ENCODE measurements at places on chromosomes 2 and 18. TPM values are rescaled to one million over a fixed set of nuclear protein-coding genes. Genes with fewer than 3 reads are reported as not detected.

DNA sequence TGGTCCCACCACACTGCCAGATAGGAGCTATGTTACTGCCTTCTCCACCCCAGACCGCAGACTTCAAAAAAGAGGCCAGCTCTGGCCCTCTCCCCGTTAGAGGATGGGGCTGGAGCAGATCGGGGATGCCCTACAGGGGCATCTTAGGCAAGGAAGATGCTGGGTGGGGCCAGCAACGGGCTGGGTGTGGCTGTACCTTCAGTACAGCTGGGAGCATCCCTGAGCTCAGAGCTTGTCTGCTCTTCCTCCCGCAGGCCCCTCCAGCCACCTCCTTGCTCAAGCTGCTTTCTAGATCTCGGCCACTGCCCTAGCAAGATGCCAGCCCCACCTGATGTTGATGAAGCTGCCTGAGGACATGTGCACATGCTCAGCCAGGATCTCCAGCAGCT, 9.8 kb downstream of the PTPRN start:
- no peak for DNase-seq

- no peak for DNase-seq
Measured at GRCh38 chr2:63580651-63581297, 7.5 kb downstream of the WDPCP start.

SCLY gene
- 11.5 TPM for total RNA-seq

NFATC1 gene
- 16.8 TPM for total RNA-seq

VWC2L gene
- total RNA-seq = not detected

GRCh38 chr2:179521944-179522343, 257.3 kb upstream of the SESTD1 start:
- no peak for DNase-seq

GRCh38 chr18:54388203-54389142, 30.8 kb downstream of the C18orf54 start:
- DNase-seq = no peak

- DNase-seq = peak; percentile 20
Measured at GRCh38 chr2:165776013-165776412, 18.0 kb downstream of the GALNT3 start.

GRCh38 chr2:16890081-16890480, 224.4 kb upstream of the CYRIA start:
- DNase-seq = no peak

COL4A3 gene
- total RNA-seq = 3.5 TPM

- no peak for DNase-seq
Measured at GRCh38 chr2:190888449-190888848, 7.8 kb downstream of the GLS start.

- no peak for DNase-seq
Measured at GRCh38 chr18:32425466-32425865, 45.2 kb downstream of the GAREM1 start.

DTYMK gene
- 26.0 TPM for total RNA-seq

- DNase-seq = no peak
Measured at GRCh38 chr2:213232649-213233437, 51.4 kb upstream of the SPAG16 start.

GRCh38 chr2:82507657-82508056, 1951.4 kb downstream of the SUCLG1 start:
- DNase-seq = no peak

- no peak for DNase-seq
Measured at GRCh38 chr2:124610866-124611265, 585.8 kb downstream of the CNTNAP5 start.

DNA sequence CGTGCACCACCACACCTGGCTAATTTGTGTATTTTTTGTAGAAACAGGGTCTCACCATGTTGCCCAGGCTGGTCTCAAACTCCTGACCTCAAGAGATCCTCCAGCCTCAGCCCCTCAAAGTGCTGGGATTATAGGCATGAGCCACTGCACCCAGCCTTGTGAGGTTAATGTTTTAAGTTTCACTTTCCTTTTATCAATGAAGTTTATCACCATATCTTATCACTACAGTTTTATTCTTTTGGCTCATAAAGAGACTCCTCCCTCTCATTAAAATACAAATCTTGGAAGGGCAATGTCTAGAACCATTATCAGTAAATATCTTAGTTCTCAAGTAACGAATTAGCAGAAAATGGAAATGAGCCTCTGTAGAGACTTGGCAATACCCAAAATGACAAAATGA, 173.8 kb downstream of the BCL11A start:
- no peak for DNase-seq

NEB gene
- total RNA-seq = 7.3 TPM

GRCh38 chr2:225766431-225766830, 366.9 kb downstream of the NYAP2 start:
- no peak for DNase-seq

DNA sequence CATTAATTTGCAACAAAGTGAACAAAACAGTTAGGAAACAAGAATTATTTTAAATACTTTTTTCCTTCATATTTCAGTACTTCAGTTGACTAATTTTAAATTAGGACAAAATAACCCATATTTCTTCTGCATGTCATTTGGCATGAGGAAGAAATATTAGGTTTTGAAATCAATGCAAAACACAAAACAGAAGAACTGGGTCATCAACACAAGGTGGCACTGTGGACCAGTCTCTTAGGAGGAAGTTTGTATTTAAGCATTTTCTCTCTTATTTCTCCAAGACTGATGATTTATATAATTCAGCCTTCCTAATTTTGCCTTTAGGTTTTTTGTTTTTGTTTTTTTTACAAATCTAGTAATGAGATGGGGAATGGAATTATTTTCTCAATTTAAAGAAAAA, 352.8 kb upstream of the KCNH7 start:
- DNase-seq = no peak

DLX2 gene
- 0.45 TPM for total RNA-seq

- peak; percentile 7 for DNase-seq
Measured at GRCh38 chr2:84458551-84459017, 496 bp downstream of the SUCLG1 start.

- DNase-seq = no peak
Measured at GRCh38 chr18:13660510-13660909, 65.8 kb downstream of the FAM210A start.

DNA sequence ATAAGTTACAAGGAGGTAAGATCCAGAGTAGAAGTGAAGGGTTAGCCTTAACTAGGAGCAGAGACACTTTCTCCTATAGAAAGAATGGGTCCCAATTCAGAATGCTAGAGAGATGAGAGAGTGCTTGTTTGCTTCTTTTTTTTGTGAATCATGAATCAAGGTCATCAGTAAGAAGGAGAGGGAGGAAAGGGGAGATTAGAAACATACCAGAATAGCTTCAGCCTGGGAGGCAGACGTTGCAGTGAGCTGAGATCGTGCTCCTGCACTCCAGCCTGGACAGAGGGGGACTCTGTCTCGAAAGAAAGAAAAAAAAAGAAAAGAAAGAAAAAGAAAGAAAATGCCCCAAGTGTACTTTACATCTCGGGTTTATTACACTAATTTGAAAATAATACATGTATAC, 55.8 kb upstream of the SLC35F5 start:
- no peak for DNase-seq

GRCh38 chr18:56997200-56997599, 149.7 kb upstream of the BOD1L2 start:
- no peak for DNase-seq

TWSG1 gene
- 32.2 TPM for total RNA-seq

GRCh38 chr2:66445925-66446871, 11.3 kb downstream of the MEIS1 start:
- no peak for DNase-seq

DNA sequence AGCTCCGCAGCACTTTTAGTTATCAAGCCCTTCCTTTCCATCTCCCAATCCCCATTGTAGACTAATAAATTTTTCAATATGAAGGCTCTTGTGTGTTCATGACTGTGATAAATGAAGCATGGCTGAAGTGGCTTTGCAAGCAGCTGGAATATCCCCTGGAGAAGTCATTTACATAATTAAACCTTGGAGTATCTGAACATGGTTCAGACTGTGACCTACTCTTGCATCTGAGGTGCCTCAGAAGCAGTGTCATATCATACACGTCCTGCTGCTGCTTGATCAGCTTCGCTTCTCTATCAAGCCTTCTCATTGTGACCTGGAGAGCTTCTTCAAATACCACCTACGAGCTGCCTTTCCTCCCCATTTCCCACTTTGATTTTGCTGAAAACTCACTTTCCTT, 48.4 kb upstream of the ZNF397 start:
- DNase-seq = no peak

DNA sequence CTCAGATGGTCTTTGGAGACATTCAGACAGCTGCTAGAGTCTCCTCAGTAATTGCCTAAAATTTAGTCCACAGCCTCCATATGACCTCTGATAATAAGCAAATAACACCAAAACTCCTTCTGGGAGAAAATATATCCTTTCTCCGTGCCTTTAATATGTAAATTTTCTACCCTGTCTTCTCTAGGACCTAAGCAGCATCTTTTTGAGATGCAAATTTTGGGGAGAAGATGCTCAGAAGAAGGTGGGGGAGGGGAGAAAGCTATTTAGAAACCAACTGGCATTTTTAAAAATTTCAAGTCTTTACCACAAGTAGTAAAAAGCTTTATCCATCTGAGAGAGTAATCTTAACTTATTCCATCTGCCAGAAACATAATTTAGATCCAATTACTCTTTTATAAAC, 120.4 kb upstream of the MSH6 start:
- no peak for DNase-seq

DNA sequence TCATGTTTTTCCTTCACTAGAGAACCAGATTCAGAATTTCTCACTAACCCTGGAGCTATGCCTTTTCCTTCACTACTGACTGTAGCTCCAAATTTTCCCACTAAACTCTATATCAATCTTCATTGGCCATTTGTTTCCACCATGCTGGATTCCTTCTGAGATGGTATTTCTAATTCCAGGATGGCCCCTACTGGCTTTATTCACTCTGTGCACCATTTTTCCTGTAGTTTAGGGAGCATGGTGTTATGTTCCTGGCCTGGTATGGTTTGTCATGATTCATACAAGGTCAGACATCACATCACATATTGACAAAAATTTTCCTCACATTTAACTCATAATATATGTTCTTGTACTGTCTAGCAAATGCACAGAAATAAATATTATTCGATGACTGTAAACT, 229.2 kb upstream of the TFPI start:
- DNase-seq = no peak

DNA sequence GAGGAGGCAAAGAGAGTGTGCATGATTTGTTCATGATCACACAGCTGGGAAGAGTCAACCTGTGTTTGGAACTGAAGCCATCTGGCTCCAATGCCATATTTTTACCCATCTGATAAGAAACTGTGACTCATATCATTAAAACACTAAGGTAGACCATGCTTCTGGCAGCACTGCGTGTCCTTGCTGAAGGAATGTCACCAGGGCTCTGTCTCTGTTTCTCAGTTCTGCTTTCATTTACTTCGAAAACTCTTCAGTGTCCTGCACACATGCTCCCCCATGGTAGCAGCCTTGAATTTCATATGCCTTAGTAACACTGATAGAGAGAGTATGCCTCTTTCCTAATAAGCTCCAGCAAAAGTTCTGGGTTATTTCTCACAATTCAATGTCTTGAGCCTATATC, 830.4 kb downstream of the DCDC2C start:
- peak; percentile 19 for DNase-seq

GRCh38 chr2:227855440-227855839, 16.0 kb upstream of the DAW1 start:
- no peak for DNase-seq

DNA sequence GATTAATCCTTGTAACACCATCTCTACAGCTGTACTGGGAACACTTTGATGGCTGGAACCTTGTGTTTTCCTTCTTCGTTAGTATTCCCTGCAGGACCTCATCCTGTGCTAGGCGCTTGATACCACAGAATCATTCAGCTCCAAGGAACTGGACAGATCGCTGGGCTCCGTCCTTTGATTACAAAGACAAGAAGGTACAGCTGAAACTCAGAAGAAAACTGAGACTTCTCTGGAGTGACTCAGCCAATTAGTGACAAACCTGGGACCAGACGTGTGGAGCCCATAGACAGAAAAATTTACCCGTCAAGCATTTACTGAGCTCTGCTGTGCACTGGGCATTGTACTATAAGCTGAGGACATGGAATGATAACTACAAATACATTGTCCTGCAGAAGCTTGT, 67.3 kb downstream of the NCKAP5 start:
- DNase-seq = no peak

- peak; percentile 78 for DNase-seq
Measured at GRCh38 chr2:60499651-60500265, 53.7 kb downstream of the BCL11A start.
